ENCODE measurements at places on chromosomes 7 and 10. TPM values are rescaled to one million over a fixed set of nuclear protein-coding genes. Genes with fewer than 3 reads are reported as not detected.

COX15 gene
- total RNA-seq: 41.1 TPM

DNA sequence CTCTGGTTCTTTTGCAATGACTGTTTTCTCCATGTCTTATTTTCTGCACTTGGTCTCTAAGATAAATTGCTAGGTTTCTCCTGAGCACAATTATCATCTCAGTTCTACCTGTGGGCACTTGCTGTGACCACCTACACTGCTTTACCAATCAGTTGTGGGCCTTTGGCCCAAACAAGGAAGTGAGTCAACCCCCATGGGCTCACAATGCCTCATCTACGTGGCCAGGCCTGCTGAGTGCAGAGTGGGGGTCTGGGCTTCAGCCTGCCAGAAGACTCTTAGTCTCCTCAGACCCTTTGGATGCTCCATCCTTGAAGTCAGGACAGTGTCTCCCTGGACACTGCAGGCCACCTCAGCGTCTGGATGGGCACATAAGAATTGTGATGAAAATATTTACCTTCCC lies 20.3 kb downstream of the SCART1 start:
- H3K27ac ChIP-seq: no peak overlapping the region
- H3K36me3 ChIP-seq: no peaks in the 10 kb centered on the region
- H3K27me3 ChIP-seq: no peaks in the 10 kb centered on the region
- no peak for DNase-seq
- no peak overlapping the region for H3K4me3 ChIP-seq

- H3K36me3 ChIP-seq: no peaks in the 10 kb centered on the region
- H3K4me1 ChIP-seq: peaks cover 2% of the 10 kb centered on the region
- H3K4me3 ChIP-seq: no peak overlapping the region
- DNase-seq: peak; percentile 6
- H3K27me3 ChIP-seq: no peaks in the 10 kb centered on the region
- no peak overlapping the region for H3K27ac ChIP-seq
These were observed 21.2 kb downstream of the CEP41 start for GRCh38 chr7:130419658-130420057.

INSIG1 gene
- 26.0 TPM for total RNA-seq

- H3K27ac ChIP-seq: no peak overlapping the region
- no peaks in the 10 kb centered on the region for H3K4me1 ChIP-seq
- no peaks in the 10 kb centered on the region for H3K27me3 ChIP-seq
These were observed 614.1 kb downstream of the GALNT17 start for GRCh38 chr7:71746006-71746405.

GRCh38 chr10:114638821-114639625 lies 19.1 kb downstream of the ABLIM1 start:
- peaks cover 2% of the 10 kb centered on the region for H3K27me3 ChIP-seq
- no peaks in the 10 kb centered on the region for H3K36me3 ChIP-seq
- peak; percentile 95 for DNase-seq
- H3K4me1 ChIP-seq: peaks cover 15% of the 10 kb centered on the region
- no peak overlapping the region for H3K4me3 ChIP-seq

DNA sequence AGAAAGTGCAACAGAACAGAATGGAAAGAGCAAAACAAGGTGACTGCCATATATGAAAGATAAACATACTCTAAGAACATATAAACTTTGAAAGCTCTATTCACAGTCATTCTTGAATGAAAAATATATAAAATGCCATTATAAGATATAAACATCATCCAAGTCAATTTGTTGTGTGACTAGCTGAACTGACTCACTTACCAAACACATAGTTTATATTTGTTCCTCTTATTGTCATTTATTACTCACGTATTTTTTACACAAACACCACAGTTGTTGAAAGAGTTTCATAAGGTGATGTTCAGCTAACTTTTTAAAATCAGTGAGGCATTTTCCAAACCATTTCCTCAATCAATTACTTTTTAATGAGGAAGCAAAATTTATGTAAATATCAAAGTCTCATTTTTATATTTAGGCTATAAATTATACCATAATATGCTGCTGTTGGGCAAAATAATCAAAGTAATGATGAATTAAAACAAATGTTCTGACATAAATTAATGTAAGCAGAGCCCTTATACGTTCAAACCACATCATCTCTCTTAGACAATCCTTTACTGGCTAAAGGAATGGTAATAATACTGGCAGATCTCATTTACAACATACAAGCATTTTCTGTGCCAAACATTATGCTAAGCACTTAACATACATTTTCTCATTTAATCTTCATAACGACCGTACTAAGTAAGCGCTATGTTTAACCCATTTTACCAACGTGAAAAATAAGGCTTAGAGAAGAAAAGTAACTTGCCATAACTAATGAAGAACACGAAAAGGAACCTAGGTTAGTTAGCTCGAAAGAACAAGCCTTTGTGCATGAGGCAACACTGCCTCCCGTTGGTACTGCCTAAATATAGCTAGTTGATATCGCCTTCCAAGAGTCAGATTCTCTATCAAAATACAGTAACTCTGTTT lies 7.3 kb downstream of the LRRN3 start:
- no peaks in the 10 kb centered on the region for H3K36me3 ChIP-seq
- no peaks in the 10 kb centered on the region for H3K4me1 ChIP-seq
- peak; percentile 58 for DNase-seq
- H3K4me3 ChIP-seq: no peak overlapping the region
- H3K27me3 ChIP-seq: no peaks in the 10 kb centered on the region

DNA sequence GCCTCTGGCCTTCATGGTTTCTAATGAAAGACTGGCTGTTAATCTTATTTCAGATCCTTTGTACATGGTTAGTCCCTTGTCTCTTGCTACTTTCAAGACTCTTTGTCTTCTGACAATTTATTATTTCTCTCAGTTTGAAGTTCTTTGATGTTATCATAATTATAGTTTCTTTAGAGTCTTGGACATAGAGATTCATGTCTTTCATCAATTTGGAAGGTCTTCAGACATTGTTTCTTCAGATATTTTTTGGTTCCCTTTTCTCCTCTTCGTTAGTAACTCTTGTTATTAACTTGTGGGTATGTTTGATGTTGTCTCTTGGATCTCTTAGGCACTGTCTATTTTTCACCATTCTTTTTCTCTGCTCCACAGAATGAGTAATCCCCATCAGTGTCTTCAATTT lies 8.7 kb downstream of the ZNF37A start:
- no peaks in the 10 kb centered on the region for H3K27me3 ChIP-seq
- no peak overlapping the region for H3K4me3 ChIP-seq
- no peak for DNase-seq
- no peak overlapping the region for H3K27ac ChIP-seq

DNA sequence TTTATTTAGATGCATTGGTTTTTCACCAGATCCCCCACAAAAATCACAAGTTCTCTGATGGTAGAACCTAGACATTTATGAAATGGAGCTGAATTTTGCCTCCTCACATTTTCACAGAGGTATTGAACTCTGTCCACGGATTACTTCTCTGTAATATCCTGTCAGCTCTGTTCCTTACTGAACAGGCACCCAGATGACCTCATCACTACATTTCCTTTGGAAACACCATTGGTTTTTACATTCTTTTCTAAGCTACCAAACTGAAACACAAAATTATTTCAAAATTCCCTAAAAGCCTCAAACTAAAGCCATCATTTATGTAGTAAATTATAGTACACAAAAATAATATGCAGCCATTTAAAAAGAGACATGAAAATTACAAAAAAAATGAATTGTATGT lies 98.3 kb upstream of the KCNIP2 start:
- no peak overlapping the region for H3K4me3 ChIP-seq
- DNase-seq: peak; percentile 59
- no peak overlapping the region for H3K27ac ChIP-seq
- H3K4me1 ChIP-seq: peaks cover 34% of the 10 kb centered on the region
- H3K27me3 ChIP-seq: no peaks in the 10 kb centered on the region
- no peaks in the 10 kb centered on the region for H3K36me3 ChIP-seq

GRCh38 chr7:87876040-87876868 lies at the start of the genes DBF4 and SLC25A40:
TSS of gene DBF4 (plus strand) at chr7:87876493. CDS start at chr7:87876733, 240 bp downstream.
TSS of gene SLC25A40 (minus strand) at chr7:87876360. CDS start at chr7:87858727, 17,633 bp downstream.
- peak; percentile 89 for DNase-seq
- peak within 1 kb of the TSS; percentile 61 for H3K4me3 ChIP-seq
- H3K36me3 ChIP-seq: no peaks in the 10 kb centered on the region
- H3K27ac ChIP-seq: peak within 1 kb of the TSS; percentile 39

GRCh38 chr7:140689199-140690152 lies 7.0 kb upstream of the NDUFB2 start:
- no peaks in the 10 kb centered on the region for H3K4me1 ChIP-seq
- no peak overlapping the region for H3K27ac ChIP-seq
- H3K27me3 ChIP-seq: no peaks in the 10 kb centered on the region
- DNase-seq: no peak
- peaks cover 9% of the 10 kb centered on the region for H3K36me3 ChIP-seq
- H3K4me3 ChIP-seq: no peak overlapping the region

DNA sequence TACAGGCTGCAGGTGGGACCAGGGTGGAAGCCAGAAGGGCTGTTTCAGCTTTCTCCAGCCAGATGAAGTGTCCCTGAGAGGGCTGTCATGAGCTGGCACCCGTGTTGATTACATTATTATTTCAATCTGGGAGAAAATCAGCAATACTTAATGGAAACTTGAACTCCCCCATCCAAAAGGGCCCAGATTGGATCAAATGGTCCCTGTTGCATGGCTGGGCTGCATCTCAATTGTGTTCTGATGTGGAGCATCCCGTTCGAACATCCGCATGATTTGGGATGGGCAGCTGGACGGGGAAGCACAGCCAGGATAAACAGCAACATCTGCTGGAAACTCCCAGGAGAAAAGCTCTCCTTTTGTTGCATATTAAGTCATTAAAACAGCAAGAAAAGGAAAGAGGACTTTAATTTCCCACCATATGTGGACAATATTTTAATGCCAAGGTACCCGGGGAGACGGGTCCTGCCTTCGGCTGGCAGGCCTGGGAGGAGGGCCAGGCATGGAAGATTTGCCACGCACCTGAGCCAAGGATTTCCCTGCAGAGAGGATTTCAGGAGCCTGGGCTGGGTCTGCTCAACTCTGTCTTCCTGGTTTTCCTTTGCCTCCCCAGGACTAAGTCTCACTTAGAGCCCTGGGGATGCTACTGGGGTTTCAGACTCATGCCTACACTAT lies 52.4 kb downstream of the NPTX2 start:
- H3K4me3 ChIP-seq: no peak overlapping the region
- no peak for DNase-seq
- no peaks in the 10 kb centered on the region for H3K36me3 ChIP-seq
- no peak overlapping the region for H3K27ac ChIP-seq

ADRB1 gene
- total RNA-seq: not detected

MYL10 gene
- not detected for total RNA-seq

DNA sequence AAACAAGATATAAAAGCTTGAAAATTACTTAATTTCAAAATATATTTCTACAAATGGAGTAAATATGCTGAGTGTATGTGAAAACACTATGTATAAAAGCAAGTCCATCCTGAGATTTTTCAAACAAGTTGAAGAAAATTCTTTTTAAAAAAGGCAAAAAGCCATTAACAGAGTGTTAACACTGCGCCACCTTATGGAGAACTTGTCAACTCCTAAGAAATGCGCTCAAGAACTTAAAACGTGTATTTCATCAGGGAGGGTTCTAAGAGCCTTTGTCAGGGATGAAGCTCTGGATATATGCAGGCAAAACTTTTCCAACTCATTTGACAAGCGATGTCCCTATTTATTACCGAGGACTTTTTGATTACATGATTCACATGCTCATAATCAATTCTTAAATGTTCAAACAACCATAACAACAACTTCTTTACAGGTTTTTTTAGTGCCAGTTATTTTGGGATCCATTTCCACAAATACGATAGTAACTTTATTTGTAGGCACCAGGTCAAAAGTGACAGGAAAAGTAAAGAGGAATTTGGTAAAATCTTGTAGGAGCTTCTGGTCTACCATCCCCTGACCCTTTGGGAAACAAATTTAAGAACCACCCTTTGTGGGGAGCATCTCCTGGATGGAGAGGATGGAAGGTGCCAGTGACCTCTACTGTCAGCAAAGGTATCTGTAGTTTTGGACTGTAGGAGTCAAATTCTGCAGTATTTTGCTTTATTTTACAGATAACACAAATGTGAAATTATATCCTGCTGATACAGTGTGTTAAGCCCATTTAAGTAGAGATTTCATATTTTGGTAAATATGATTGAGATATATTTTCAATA lies 23.2 kb downstream of the CALCR start:
- H3K36me3 ChIP-seq: no peaks in the 10 kb centered on the region
- peaks cover 2% of the 10 kb centered on the region for H3K27me3 ChIP-seq
- DNase-seq: peak; percentile 56
- no peak overlapping the region for H3K4me3 ChIP-seq
- no peak overlapping the region for H3K27ac ChIP-seq
- H3K4me1 ChIP-seq: no peaks in the 10 kb centered on the region

- no peak for DNase-seq
- no peak overlapping the region for H3K4me3 ChIP-seq
- H3K4me1 ChIP-seq: no peaks in the 10 kb centered on the region
- H3K36me3 ChIP-seq: no peaks in the 10 kb centered on the region
- peaks cover 25% of the 10 kb centered on the region for H3K27me3 ChIP-seq
These were observed 88.3 kb downstream of the BAMBI start for GRCh38 chr10:28765641-28766040.

GRCh38 chr7:141731476-141732149 lies 6.5 kb upstream of the SSBP1 start:
- no peak overlapping the region for H3K4me3 ChIP-seq
- H3K27me3 ChIP-seq: no peaks in the 10 kb centered on the region
- H3K4me1 ChIP-seq: no peaks in the 10 kb centered on the region
- no peak overlapping the region for H3K27ac ChIP-seq

DNA sequence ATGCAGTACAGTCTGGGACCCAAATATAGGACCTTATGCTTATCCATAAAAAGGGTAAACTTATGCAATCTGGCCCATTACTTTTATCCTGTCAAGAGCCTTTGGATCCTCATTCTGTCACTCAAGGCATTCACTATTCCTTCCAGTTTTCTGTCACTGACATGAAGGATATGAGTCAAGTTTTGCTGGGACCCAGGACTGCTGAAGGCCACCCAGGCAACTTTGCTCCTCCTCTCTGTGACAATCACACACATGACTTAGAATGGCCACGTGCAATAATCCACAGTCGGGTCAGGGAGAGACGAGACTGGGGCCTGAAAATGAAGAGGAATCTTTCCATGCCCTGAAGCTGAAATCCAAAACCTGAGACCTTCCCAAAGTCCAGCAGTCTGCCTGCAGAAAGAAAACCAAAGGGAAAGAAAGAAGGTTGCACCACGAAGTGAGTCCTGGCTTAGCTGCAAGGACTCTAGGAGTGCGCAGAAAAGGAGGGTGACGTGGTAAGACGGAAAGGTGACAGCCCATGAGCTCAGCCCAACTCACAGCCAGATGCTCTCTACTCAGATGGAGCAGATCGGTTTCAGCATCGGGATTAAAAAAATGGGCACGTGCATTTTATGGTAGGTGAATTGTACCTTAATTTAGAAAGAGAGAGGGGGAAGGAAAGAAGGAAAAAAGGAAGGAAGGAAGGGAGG lies 67.2 kb downstream of the VOPP1 start:
- H3K4me1 ChIP-seq: peaks cover 17% of the 10 kb centered on the region
- no peak overlapping the region for H3K4me3 ChIP-seq
- DNase-seq: no peak
- no peak overlapping the region for H3K27ac ChIP-seq
- H3K27me3 ChIP-seq: no peaks in the 10 kb centered on the region

GRCh38 chr7:25726781-25727311 lies 425.2 kb upstream of the NFE2L3 start:
- no peak overlapping the region for H3K4me3 ChIP-seq
- peak overlapping the region; percentile 42 for H3K27ac ChIP-seq
- DNase-seq: no peak
- H3K36me3 ChIP-seq: no peaks in the 10 kb centered on the region

Measured in IMR-90 (cell line).